CD4-positive, alpha-beta T cell (primary cell): ENCODE measurements at places on chromosomes 16 and 17.

GRCh38 chr16:29656688-29657523, 6.1 kb upstream of the SPN start:
- H3K36me3 ChIP-seq, result no peaks in the 10 kb centered on the region
- DNase-seq, result no peak
- peaks cover 30% of the 10 kb centered on the region for H3K4me1 ChIP-seq
- H3K4me3 ChIP-seq, result no peak overlapping the region

DNA sequence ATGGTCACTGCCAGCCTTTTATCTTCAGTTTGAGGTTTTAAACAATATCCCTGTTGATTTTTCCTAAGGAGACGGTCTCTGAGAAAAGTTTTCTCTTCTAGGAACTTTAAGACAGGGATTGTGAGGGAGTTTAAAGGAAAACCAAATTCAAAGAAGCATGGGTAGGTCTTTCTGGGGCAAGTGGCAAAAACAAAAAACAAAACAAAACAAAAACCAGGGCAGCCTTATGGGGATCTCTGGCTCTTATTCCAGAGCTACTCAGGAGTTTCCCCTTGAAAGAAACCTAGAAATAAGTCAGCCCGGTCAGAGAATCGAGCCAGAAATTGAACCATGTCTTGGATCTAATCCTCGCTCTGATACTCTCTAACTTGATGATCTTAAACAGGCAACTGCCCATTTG, 424.5 kb downstream of the GRIN2A start:
- no peaks in the 10 kb centered on the region for H3K4me1 ChIP-seq
- no peak for DNase-seq
- no peaks in the 10 kb centered on the region for H3K27me3 ChIP-seq
- H3K27ac ChIP-seq, result no peak overlapping the region

DNA sequence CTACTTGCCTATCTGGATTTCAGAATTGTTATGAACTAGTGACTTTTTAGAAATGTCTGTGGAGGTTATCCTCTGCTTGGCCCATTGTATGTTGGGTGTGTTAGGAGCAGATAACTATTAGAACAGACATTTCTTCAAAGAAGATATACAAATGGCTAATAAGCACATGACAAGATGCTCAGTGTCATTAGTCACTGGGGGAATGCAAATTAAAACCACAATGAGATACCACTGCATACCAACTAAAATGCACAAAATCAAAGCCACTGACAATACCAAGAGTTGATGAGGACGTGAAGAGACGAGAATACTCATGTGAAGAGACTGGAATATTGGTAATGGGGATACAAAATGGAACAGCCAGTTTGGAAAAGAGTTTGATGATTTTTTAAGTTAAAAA, 39.2 kb downstream of the CEP112 start:
- no peak overlapping the region for H3K27ac ChIP-seq
- H3K36me3 ChIP-seq, result no peaks in the 10 kb centered on the region
- DNase-seq, result no peak

- no peak for DNase-seq
- peaks cover 26% of the 10 kb centered on the region for H3K36me3 ChIP-seq
- H3K27ac ChIP-seq, result no peak overlapping the region
- no peak overlapping the region for H3K4me3 ChIP-seq
- peaks cover 81% of the 10 kb centered on the region for H3K4me1 ChIP-seq
These were observed 73.0 kb downstream of the ANKRD11 start for GRCh38 chr16:89417352-89417751.

GRCh38 chr17:50613007-50613992, 21.4 kb upstream of the ABCC3 start:
- peaks cover 2% of the 10 kb centered on the region for H3K27me3 ChIP-seq
- no peak overlapping the region for H3K4me3 ChIP-seq
- H3K36me3 ChIP-seq, result no peaks in the 10 kb centered on the region
